ENCODE measurements at places on chromosomes 2 and 18.
A peak's percentile ranks its signal among the peaks of the same experiment; 100 is the strongest.

GRCh38 chr2:171167352-171167997 lies 6.8 kb upstream of the TLK1 start:
- DNase-seq: no peak

- no peak for DNase-seq
These were observed 42.5 kb downstream of the PAX3 start for GRCh38 chr2:222256250-222256649.

DNA sequence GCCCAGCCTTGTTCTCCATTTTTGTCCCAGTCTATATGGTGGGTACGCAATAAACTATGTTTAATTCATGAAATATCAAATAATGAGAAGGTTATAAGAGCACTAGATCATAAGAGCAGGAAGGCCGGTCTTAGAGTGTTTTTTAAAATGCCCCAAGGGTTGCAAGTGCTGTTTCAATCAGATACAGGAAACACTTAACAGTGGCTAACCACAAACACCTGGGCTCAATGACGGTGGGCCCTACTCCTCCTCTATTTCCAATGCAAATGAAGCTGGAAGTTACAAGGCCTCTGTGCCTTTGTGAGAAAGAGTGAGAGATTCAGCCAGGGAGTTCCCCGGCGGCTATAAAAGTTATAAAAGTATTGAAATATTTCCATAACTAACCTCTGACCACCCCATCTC lies 18.9 kb upstream of the WDR33 start:
- peak; percentile 88 for DNase-seq

GRCh38 chr2:151280271-151280670 lies 9.2 kb downstream of the NMI start:
- no peak for DNase-seq

- peak; percentile 27 for DNase-seq
These were observed 1.5 kb downstream of the EPAS1 start for GRCh38 chr2:46298522-46299353.

DNA sequence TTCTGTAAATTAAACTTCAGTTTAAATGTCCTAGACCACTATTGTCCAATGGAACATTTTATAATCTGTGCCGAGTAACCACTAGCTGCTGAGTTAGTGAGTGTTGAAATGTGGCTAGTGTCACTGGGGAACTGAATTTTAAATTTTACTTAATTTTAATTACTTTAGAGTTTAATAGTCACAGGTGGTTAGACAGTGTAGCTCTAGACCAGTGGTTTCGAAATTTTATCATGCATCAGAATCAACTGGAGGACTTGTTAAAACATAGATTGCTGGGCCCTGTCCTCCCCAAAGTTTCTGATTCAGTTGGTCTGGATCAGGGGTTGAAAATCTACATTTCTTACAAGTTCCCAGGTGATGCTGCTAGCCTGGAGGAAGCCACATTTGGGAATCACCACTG lies 110.4 kb downstream of the FMNL2 start:
- no peak for DNase-seq

GRCh38 chr18:48838921-48839818 lies 111.6 kb downstream of the SMAD7 start:
- peak; percentile 26 for DNase-seq

DNA sequence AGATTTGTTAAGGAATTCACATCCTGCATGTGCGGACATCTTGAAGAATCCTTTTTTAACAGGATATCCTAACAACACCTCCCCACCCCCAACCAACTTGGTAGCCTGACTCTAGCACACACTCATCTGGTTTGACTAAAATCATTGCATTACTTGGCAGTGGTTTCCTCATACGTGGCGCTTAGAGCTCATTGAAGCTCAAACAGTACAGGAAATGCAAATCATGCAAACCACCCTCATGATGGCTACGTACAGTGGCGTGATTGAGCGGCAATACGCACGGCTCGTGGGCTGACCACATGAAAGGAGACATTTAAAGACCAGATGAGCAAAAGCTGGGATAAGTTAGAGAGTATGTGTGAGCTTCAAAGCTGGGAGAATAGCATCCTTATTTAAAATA lies 336.2 kb downstream of the ZEB2 start:
- DNase-seq: peak; percentile 96

GRCh38 chr2:216217904-216218260 lies 108.7 kb downstream of the XRCC5 start:
- no peak for DNase-seq

DNA sequence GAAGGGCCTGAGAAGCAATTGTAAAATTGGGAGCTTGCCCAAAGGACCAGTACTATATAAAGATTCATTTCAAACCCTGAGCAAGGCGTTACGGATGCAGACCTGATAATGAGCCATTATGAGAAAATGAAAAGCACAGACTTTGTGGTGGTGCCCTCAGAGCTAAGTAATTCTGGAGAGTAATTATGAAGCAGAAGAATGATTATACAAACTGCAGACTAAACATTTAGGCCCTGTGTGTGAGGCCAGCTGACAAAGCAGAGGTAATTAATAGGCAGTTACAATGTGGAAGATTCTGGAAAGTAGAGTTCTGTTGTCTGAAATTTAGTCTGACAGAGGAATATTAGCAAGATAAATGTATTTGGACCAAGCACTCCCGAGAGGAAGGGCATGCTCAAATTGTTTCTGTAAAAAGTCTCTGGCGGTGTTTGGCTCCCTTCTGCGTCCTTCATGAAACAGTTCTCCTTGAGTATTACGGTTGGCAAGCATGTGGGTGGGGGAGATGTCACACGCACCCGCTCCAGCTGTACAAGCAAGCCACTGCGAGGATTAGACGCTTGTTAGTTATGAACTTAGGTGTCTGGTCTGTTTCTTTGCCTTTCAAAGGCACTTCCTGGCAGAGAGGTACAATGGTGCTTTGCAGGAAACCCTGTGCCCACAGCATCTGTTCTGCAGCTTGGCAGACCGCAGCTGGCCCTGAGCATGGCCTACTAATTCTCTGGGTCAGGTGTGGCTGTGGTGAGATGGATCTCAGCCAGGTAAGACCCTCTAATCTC lies 45.5 kb downstream of the CDC42EP3 start:
- peak; percentile 92 for DNase-seq

- DNase-seq: no peak
These were observed 142.0 kb downstream of the CCDC85A start for GRCh38 chr2:56325661-56326345.

GRCh38 chr2:48534781-48535180 lies 4.8 kb downstream of the STON1 start:
- no peak for DNase-seq

- no peak for DNase-seq
These were observed 369.9 kb downstream of the LPIN1 start for GRCh38 chr2:12116228-12116750.

- DNase-seq: no peak
These were observed 18.7 kb downstream of the GKN2 start for GRCh38 chr2:68934021-68934420.

DNA sequence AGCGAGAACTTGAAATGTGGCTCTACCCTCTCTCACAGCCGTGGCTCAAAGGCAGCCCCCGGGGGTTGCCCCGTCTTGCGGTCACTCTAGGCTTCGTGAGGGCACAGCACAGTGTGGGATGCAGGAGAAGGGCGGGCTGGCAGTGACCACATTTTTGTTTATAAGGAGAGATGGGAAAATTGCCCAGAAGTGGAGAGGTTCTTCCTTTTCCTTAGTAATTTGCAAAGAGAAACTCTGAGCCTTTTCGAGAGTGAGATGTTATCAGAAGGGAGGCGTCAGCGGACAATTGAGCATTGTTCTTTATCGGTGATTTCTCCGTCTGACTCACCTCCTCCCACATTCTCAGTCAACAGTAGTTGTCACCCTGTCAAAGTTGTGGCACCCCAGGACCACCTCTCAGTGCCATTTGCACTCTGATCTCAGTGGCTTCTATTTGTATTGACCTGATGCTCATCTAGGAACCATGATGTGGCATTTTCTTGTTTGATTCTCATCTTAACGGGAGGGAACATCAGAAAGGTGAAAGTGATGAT lies 89.6 kb downstream of the ACAA2 start:
- peak; percentile 65 for DNase-seq

DNA sequence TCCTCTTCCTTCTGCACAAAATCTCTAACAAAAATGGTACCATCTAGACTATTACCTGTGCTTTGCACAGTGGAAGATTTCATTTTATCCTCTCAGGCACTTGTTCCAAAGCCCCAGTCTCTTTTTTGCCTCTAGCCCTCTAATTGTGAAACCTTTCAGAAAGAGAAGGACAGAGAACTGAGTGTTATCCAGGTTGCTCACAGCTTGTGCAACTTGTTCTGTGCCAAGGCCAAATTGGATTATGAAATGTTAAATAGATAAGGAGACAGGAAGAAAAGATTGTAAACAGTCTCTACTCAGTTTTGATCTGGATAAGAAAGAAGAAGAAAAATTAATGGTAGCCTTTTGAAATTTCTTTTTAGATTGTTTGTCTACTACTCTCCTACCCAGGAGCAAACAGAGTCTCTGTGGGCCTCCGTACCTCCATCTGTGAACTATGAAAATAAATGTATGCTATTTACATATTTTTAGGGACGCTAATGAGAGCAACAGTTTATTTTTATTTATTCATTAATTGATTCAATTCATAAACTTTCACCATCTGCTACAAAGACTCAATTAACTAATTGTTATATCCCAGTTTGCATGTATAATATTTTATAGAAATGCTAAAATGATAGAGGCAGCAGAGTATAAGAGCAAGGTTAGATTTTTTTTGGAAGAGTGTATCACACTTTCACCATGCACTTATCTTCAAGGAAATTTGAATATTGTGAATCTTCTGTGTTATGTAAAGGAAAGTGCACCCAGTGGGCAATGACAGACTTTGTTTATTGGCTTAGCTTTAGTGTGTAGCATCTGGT lies 339.0 kb upstream of the ETAA1 start:
- no peak for DNase-seq

DNA sequence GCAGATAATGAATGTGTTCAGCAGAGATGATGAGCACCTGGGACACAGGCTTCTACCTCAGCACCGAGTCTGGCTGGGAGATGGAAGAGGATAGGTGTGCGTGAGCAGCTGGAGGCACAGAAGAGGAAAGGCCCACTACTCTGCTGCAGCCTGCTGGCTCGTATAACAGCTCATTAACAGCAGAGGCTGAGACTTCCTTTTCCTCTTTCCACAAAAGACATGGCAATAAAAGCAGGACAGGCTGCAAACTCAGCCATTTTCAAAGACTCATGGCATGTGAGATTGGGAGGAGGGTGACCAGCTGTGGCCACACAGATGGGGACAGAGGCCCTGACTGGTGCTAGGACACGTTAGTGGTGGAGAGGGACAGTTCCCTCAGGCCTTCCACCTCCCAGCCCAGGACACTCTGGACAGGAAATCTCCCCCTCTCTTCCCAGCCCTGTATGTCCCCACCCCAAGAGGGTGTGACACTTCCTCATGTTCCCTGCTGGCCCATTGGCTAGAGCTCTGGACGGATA lies 60.3 kb downstream of the CACNB4 start:
- DNase-seq: no peak

DNA sequence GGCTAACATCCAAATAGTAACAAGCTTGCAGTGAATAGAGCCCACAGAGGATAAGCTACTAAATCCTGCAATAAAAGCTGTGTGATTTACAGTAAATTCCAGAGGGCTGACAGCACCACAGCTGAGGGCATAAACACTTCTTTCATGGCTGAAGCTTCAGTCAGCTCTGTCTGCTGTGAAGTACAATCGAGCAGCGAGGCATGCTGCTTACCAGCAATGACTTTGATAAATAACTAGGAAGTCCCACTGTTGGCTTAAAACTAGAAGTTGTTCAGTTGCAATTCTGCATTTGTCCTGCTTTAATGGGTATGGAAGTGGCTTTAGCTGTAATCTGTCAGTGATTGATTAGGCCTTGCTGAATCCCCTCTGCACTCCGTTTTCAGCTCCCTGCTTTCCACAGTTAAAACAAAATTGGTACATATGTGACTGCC lies 65.2 kb upstream of the FIGN start:
- no peak for DNase-seq

DNA sequence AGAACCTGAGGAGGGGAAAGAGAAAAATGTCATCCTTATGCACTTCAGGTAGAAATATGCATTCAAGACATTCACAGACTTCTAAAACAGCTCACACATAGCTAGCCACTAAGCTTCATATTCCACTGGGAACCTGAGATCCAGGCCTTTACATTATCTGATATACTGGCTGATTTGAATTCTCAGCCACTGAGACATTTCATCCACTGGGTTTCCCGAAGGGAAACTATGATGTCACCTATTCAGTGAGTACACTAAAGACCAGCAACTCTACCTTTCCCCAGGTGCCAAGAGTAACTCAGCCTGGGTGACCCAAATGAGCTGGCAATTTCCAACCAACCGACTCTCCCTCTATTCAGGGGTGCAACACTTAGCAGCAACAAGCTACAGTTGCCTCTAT lies 21.7 kb upstream of the SP100 start:
- DNase-seq: no peak

GRCh38 chr2:241030333-241030680 lies 31.9 kb downstream of the SNED1 start:
- no peak for DNase-seq

DNA sequence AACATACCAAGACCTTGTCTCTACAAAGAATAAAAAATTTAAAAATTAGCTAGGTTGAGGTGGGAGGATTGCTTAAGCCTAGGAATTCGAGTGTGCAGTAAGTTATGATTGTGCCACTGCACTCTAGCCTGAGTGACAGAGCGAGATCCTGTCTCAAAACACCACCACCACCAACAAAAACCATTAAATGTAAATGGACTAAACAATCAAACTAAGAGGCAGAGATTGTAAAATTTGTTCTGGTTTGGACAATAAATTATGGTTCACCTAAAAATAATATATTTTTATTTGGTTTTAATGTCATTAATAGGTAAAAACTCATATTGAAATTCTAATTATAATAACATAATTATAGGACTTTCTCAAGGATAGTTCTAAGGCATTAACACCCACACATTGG lies 9.9 kb upstream of the ATIC start:
- DNase-seq: no peak

GRCh38 chr18:73663581-73663980 lies 484.1 kb downstream of the FBXO15 start:
- no peak for DNase-seq

GRCh38 chr2:30705711-30706533 lies 101.3 kb downstream of the CAPN13 start:
- no peak for DNase-seq

DNA sequence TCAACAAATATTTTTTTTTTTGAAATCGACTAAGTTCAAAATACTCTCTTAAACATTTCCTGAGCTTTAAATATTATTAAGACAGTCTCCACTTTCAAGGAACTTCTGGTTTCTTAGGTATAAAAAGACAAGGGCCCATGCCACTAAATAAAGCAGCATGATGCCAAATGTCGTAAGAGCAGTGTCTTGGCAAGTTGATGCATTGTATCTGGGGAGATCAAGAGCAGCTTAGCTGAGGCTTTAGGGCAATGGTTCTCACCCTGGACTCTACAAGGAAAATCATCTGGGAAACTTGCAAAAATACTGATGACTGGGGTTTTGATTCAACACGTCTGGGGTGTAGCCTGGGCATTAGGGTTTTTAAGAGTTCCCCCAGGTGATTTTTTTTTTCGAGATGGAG lies 41.3 kb downstream of the COL4A3 start:
- DNase-seq: no peak

Measured in activated CD4-positive, alpha-beta T cell treated with anti-CD3 and anti-CD28 coated beads, Interleukin-10, Interleukin-2, amounts not matched to agents 100 ng/mL and 50 ng/mL, durations not matched to agents 16 hours and 8 hours (primary cell).